ENCODE measurements at places on chromosomes 6 and 20.
A peak's percentile ranks its signal among the peaks of the same experiment; 100 is the strongest.

- H3K4me3 ChIP-seq: no peak overlapping the region
- no peak overlapping the region for H3K27ac ChIP-seq
- H3K4me1 ChIP-seq: no peaks in the 10 kb centered on the region
Measured at GRCh38 chr20:43870484-43870883, 44.2 kb upstream of the TOX2 start.

DNA sequence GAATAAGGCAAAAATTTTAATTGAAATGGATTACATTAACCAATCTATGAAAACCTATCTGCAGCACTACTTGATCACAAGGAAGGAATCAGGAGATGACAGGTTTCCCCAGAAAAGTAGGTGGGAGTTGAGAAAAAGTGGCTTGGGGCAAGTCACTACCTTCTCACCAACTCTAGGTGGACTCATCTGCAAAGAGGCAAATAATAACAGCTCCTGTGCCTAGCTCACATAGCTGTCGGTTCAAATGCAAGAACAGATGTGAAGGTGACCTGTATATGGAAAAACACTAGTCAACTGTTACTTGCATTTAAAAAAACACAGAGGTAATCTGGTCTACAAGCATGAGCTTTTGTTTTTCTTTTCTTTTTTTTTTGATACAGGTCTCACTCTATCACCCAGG, 67.2 kb downstream of the POPDC3 start:
- H3K27ac ChIP-seq: no peak overlapping the region
- H3K36me3 ChIP-seq: peaks cover 39% of the 10 kb centered on the region
- DNase-seq: no peak
- no peak overlapping the region for H3K4me3 ChIP-seq

DNA sequence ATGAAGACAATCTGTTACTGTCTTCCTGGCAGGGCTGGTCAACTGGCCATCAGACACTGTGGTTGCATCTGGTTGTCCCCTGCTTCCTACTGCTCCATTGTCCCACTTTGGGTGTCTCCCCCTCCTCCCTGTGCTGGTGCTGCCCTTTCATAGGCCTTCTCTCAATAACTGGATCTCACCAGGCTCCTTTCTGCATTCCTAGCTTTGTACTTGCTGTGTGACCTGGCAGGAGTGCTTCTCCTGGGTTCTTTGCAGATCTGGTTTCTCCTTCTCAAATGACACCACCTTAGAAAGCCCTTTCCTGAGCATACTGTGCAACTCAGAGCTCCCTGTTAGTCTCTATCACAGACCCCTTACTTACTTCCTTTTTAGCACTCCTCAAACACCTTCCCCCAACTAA, 223.0 kb downstream of the BCKDHB start:
- H3K27ac ChIP-seq: no peak overlapping the region
- H3K36me3 ChIP-seq: no peaks in the 10 kb centered on the region
- H3K27me3 ChIP-seq: no peaks in the 10 kb centered on the region
- peaks cover 12% of the 10 kb centered on the region for H3K4me1 ChIP-seq
- H3K4me3 ChIP-seq: no peak overlapping the region

DNA sequence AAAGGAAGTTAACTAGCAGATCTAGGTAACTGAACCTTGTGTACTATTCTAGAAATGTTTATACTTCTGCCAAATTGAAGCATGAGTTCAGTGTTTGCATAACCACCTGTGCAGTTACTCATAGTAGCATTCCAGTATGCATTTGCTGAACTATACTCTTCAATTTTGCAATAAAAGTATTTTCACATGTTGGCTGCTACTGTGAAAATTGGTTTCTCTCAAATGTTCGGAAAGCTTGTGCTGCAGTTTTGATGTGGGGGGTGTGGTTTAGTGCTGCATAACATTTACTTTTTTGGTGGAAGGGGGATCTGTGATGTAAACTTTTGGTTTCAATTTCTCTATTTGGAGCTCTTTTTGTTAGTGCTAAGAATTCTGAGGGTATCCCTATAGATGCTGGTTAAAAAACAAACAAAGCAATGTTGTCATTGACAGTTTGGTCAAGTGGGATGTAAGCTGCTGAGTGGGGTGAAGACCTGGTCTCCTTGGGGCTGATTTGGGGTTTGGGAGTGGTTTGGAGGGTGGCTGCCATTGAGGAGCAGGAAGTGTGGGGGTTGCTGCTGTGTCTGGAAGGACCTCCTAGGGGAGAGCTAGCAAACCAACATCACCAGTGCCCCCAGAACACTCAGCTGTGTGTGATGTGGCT, 87.8 kb downstream of the CARMIL1 start:
- no peaks in the 10 kb centered on the region for H3K4me1 ChIP-seq
- H3K36me3 ChIP-seq: no peaks in the 10 kb centered on the region
- DNase-seq: no peak
- H3K4me3 ChIP-seq: no peak overlapping the region

DNA sequence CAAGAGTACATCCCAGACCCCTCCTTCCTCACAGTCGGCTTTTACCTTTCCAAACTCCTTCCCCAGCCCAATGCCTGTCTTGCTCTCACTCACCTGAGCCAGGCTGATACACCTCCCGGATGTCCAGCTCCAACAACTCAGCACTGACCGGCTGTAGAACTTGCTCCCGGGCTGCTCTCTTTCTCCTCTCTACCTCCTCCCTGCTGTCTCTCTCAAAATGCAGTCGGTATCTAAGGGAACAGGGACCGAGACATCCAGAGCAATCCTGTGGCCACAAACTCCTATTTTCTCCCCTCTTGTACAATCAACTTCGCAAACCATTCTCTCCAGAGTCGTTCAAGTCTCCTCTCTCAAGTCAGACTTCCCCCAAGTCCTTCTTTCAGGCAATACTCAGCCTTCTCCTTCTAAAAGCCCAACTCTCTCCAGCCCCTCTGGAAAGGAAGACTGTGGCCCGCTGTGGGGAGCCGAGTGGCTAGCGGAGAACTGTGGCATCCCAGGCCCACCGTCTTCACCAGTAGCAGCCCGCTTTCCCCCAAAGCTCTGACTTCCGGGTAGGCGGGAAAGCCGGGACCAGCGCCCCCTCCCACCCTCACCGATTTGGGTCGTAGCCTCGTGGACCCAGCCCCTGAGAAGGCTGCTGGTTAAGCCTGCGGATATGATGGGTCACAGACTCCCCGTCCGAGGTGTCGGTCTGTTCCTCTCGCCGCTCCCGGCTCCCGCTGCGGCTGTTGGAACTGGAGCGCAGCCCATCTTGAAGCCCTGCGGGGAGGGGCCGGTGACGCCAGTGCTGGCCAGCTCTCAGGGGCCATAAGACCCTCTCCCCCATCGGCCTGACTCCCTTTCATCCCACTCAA, 1.1 kb downstream of the GNL1 start:
- peak; percentile 46 for DNase-seq
- peak overlapping the region; percentile 100 for H3K27ac ChIP-seq
- H3K36me3 ChIP-seq: peaks cover 40% of the 10 kb centered on the region
- peaks cover 26% of the 10 kb centered on the region for H3K4me1 ChIP-seq

DNA sequence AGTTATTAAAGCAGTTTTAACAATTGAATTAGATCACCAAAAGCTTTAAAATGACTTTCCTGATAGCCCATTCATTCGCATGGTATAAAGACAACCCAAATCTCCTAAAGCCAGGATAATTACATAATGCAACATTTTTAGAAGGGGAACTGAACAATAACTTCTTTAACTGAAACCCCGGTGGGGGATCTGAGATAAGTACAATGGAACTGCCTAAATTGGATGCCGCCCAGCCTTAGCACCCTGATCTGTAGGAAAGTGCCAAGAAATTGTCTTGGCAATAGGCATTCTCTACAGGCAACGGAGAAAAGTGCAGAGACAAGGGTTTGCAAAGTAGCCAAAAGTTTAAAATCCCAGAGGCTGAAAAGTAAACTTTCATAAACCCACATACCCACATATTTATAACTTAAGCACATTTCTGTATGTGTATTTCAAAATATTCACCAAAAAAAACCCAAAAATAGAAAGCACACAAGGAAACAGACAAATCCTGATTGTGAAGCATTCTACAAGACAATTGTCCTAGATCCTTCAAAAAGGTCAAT, 98.8 kb upstream of the BEND6 start:
- no peak overlapping the region for H3K27ac ChIP-seq
- H3K4me1 ChIP-seq: no peaks in the 10 kb centered on the region
- H3K27me3 ChIP-seq: no peaks in the 10 kb centered on the region
- no peak overlapping the region for H3K4me3 ChIP-seq
- no peaks in the 10 kb centered on the region for H3K36me3 ChIP-seq

DNA sequence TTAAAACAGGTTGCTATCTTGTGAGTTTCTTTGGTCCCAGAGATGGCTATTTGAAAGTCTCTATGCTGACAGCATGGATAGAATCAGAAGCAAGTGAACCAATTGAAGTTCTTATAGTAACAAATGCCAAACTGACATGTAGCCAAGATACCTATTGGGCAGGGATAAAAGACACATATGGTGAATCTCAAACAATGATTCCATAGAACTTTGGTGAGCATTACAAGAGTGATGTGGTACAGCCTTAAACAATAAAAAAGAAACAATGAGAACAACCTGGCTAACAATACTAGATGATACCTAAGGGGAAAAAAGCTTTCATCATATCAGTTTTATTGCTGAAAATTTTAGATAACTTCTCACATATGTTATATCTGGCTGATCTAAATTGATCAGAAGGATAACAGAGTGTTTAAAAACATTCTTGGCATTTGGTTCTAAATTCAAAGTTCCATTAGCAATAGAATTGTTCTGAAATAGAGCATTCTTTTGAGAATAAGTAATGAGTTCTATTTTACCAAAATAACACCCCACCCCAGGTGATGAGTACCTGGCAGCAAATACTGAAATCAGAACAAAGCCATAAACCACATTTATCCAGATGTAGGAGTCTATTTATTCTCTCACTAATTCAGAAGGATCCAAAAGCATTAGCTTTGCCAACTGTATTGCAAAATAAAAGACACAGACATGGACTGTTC, 5.8 kb upstream of the HMGCLL1 start:
- H3K27ac ChIP-seq: no peak overlapping the region
- no peak for DNase-seq
- H3K4me1 ChIP-seq: no peaks in the 10 kb centered on the region
- H3K36me3 ChIP-seq: no peaks in the 10 kb centered on the region

DNA sequence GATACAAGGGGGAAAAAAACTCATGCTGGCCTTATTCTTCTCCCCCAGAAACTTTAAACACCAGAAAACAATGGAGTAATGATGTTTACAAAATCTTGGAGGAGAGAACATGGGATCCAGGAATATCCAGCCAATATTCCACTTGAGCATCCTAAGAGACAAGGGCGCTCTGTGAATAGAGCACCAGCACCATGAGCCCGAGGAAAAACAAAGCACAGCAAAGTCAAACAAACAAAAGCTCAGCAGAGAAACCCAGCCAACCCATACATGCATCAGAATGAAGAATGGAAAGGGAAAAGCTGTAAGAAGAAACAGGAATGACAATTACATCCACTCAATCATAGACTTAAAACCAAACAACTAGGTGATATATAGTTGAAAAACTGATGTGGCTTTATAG, 4.6 kb upstream of the NAA20 start:
- H3K4me1 ChIP-seq: no peaks in the 10 kb centered on the region
- H3K27ac ChIP-seq: no peak overlapping the region
- DNase-seq: no peak
- H3K27me3 ChIP-seq: no peaks in the 10 kb centered on the region
- no peaks in the 10 kb centered on the region for H3K36me3 ChIP-seq

DNA sequence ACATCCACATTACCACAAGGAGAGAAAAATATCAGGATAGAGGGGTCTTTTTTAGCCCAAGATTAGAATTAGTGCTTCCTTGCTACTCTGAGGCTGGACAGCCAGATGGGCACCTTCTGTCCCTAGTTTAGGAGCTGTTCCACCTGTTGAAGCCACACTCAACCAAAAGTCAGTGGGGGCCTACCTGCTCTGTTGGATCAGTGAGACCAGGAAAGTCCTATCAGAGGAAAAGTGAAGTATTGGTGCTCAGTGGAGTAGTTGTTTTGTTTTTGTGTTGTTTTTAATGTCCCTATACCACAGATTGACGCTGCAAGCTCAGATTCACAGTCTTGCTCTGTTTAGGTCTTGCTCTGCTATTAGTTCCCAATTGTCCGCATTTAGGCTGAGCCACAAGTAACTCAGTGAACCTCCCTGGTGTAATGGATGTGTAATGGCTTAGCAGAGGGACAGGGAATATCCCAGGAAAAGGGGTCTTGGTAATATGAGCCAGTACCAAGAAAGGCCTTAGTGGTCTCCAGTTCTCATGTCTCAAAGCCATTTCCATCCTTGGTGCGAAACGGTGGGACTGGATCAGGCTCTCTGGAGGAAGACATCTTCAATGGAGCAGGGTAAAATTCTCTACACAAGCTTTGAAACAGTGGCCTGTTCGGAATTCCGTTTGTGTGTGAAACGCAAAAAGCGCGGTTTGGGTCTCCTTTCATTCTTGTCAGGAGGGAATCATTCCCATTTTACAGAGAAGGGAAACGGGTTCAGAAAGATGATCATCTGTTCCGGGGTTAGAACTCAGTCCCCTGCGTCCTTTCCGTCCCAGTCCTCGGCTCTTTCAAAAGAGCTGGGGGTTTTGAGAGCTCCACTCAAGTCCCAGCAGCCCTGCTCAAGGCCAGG, 631 bp upstream of the PABPC1L start:
- no peak for DNase-seq
- no peaks in the 10 kb centered on the region for H3K27me3 ChIP-seq
- no peak overlapping the region for H3K27ac ChIP-seq

DNA sequence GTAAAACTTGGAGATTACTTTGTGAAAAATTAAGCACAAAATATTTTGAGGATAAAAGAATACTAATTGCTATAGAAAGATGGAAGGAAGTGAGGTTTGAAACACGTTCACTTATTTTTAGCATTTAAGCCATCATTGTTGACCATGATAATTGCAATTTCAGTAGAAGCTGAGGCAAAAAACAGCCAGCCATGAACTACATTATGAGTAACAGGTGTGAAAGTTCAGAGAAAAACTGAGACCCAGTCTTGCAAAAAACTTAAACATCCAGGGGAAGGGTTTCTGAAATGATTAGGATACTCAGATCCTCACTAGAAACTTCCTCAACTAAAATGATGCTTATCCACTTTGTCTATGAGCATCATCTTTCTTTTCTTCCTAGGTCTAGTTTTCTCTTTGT, 619.4 kb downstream of the PHF3 start:
- no peak overlapping the region for H3K4me3 ChIP-seq
- H3K27ac ChIP-seq: no peak overlapping the region
- no peaks in the 10 kb centered on the region for H3K27me3 ChIP-seq
- no peaks in the 10 kb centered on the region for H3K36me3 ChIP-seq
- H3K4me1 ChIP-seq: no peaks in the 10 kb centered on the region

- no peaks in the 10 kb centered on the region for H3K4me1 ChIP-seq
- no peaks in the 10 kb centered on the region for H3K27me3 ChIP-seq
- no peak overlapping the region for H3K27ac ChIP-seq
- DNase-seq: peak; percentile 85
Measured at GRCh38 chr6:42661540-42662153, 60.8 kb downstream of the PRPH2 start.

- peaks cover 30% of the 10 kb centered on the region for H3K36me3 ChIP-seq
- no peak overlapping the region for H3K27ac ChIP-seq
- H3K4me1 ChIP-seq: no peaks in the 10 kb centered on the region
- DNase-seq: no peak
- no peaks in the 10 kb centered on the region for H3K27me3 ChIP-seq
Measured at GRCh38 chr20:13819885-13820645, 35.2 kb downstream of the NDUFAF5 start.

- no peaks in the 10 kb centered on the region for H3K4me1 ChIP-seq
- H3K4me3 ChIP-seq: no peak overlapping the region
- no peaks in the 10 kb centered on the region for H3K27me3 ChIP-seq
- H3K36me3 ChIP-seq: no peaks in the 10 kb centered on the region
- DNase-seq: no peak
- H3K27ac ChIP-seq: no peak overlapping the region
Measured at GRCh38 chr6:156747715-156748114, 29.5 kb upstream of the ARID1B start.
